NCI-H460 (cell line): ENCODE measurements at places on chromosomes 7 and 10. TPM values are rescaled to one million over a fixed set of nuclear protein-coding genes. Genes with fewer than 3 reads are reported as not detected.

The VGF gene
- total RNA-seq: 11.6 and 15.4 TPM in 2 replicates

DNA sequence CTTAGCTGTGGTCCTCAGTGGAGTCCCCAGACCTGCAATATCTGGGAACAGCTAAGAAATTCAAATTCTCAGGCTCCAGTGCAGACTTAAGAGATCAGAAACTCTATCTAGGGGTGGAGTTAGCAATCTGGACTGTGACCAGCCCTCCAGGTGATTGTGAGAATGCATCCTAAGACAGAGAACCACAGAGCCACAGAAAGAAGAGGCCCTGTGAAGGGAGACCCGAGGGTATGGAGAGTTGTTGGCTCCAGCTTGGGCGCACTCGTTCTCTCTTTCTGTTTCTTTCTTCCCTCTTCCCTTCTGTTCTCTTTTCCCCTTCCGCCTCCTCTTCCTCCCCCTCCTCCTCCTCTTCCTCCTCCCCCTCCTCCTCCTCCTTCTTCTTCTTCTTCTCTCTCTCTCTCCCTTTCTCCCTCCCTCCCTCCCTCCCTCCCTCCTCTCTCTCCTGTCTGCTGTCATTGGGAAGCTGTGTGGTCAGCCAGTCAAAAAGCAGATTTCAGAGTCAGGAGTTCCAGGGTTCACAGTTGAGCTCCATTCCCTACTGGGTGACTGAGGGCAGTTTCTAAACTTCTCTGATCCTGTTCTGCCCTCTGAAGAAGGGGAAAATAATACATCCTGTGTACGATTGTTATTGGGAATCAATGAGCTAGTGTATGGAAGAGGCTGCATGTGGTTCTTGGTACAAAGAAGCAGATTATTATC is 62.1 kb upstream of the STEAP1B start:
- peak; percentile 62 for DNase-seq

The NUTM2E gene
- not detected in 2 replicates for total RNA-seq

The FAM24B gene
- 34.9 and 36.3 TPM in 2 replicates for total RNA-seq

The ASB10 gene
- total RNA-seq: not detected in 2 replicates

The ASCC1 gene
- total RNA-seq: 59.6 and 59.7 TPM in 2 replicates

- DNase-seq: no peak
Measured at GRCh38 chr10:86180861-86181260, 185.7 kb downstream of the GRID1 start.

The ACSL5 gene
- not detected in 2 replicates for total RNA-seq

DNA sequence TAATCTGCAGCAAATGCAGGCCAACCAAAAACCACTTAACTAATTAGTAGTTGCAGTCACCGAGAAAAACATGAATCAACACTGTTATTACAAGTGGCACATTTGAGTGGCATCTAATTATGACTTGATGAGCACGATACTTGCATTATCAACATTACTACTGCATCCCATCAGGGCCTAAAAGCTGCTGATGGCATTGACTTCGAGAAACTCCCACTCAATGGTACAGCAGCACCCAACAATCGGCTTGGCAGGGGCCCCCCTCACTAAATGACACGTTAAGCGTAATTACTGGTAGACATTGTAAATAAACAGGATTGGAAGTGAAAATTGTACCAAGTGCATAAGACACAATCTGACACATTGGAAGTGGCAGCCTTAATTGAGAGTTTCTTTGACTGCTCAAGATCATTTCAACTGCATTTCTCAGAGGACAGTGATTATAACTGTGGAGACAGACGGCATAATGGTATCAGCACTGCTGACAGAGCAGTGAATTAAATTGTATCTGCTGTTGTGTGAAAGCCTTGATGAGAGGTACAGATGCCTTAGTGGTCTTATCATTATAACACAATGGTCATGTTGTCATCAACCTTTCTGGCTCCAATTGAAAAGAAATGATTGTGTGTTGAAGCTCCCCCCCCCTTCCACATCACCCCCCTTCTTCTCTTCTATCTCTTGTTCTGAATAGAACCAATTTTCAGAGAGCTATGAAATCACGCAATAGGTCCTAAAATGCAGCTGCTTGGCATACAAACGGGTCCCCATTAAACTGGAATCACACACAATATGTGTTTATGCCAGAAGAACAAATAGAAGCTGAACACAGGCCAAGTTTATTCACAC is 43.4 kb downstream of the SHTN1 start:
- no peak for DNase-seq

The FAM13C gene
- 0.09 and 0.10 TPM in 2 replicates for total RNA-seq

- no peak for DNase-seq
Measured at GRCh38 chr7:149422914-149423301, 38.0 kb downstream of the ZNF777 start.

The COL28A1 gene
- total RNA-seq: 0.12 and 0.29 TPM in 2 replicates

DNA sequence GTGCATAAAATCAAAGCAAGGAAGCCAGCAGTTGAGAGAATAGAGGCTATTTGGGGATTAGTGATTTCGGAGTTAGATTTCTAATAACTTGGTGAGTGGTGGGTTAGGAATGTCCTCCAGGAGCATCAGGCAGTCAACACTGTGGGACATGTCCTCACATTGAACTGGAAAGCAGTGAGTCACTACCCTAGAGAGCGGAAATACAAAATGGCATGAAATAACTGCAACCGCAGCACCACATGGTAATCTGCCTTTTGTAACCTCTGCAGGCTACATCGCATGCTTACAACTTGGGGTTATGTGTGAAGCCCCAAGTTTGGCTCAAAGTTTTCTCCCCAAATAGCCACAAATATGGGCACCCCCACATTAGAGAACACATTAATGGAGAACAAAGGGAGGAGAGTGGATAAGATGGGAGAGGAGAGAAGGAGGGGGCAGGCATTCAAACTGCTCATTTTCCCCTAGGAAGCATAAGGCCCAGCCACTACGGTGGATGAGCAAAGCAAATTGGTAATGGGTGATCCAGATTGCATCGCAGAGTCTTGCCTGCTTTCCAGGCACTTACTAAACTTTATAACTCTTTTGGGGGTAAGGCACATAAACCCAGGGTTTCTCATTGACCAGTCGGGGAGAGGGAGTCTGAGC is 22.0 kb upstream of the SLF2 start:
- peak; percentile 30 for DNase-seq

- no peak for DNase-seq
Measured at GRCh38 chr7:37984750-37985390, 64.4 kb downstream of the EPDR1 start.

DNA sequence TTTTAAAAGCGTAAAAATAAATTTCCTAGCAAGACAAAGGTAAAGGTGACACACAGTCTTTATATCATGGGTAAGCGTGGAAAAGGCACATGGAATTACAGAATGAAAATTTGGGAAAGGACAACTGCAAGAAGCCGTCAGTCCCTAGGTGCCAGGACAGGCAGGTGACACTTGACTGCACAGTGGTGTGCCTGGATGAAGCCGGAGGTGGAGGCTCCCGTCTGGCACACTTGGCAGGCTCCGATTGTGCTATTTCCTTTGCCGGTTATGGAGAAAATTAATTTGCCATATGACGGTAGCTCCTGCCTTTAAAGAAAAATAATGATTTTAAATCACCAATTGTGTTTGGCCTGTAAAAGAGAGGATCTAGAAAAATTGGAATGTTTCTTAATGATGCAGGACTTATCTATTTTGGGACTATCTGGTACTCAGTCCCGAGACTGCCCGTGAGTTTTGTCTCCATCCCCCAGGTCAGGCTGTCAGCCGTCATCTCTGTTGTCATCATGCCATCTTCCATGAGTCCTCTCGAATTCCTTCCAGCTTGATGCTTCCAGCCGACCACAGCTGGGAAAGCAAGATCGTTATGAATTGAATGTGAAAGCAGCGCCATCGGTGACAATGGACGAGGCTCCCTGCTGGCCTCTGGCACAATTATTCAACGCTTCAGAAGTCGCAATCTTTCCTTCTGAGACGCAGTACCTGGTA is 56.2 kb upstream of the MGMT start:
- no peak for DNase-seq

GRCh38 chr10:35916791-35917190 is 274.7 kb upstream of the FZD8 start:
- peak; percentile 42 for DNase-seq

DNA sequence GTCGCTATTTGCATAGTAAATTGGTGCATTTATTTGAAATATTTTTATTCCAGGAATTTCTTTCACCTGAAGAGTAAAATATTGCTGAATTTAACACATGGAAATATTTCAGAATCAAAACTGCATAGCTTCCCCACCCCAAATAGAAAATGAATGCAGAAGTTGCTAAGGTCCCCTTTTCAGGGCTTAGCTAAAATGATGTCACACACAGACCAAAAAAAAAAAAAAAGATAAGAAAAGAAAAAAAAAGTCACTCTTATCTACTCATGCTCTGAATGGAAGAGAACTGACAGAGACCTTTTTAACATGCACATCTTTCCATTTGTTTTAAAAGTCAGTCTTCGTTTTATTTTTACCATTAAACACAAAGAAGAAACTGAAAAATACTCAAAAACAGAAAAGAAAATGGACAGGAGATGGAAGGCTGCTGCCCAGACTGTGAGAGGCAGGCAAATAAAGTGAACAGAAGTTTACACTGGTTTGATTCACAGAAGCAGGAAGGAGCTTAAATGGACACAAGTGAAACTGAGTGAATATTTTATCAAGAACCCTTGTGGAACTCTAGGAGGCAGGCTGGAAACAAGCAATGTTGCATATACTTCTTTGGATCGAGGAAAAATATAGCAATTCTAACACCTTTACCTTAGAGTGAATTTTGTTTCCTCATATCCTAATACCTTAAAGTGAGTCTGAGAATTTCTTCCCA is 32.0 kb downstream of the PSMC2 start:
- DNase-seq: no peak

The ARID5B gene
- total RNA-seq: 1.4 and 1.5 TPM in 2 replicates

DNA sequence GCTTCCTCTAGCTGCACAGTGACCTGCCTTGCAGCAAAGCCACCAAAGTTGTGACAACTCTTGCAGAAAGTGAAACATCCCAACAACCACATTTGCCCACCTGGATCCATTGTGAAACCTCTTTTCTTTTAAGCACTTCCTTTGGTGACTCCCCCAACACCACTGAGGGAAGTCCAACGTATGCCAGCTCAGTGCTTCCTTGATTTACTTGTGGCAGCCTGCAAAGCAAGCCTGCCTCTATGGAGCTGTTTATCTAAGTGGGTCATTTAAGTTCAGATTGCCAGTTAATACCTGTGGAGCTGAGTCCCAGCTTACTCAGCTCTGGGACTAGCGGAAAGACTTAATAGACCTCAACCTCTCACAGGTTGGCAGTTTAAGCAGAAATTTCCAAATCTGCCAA is 230.8 kb upstream of the GHITM start:
- DNase-seq: no peak

The TWIST1 gene
- not detected in 2 replicates for total RNA-seq

DNA sequence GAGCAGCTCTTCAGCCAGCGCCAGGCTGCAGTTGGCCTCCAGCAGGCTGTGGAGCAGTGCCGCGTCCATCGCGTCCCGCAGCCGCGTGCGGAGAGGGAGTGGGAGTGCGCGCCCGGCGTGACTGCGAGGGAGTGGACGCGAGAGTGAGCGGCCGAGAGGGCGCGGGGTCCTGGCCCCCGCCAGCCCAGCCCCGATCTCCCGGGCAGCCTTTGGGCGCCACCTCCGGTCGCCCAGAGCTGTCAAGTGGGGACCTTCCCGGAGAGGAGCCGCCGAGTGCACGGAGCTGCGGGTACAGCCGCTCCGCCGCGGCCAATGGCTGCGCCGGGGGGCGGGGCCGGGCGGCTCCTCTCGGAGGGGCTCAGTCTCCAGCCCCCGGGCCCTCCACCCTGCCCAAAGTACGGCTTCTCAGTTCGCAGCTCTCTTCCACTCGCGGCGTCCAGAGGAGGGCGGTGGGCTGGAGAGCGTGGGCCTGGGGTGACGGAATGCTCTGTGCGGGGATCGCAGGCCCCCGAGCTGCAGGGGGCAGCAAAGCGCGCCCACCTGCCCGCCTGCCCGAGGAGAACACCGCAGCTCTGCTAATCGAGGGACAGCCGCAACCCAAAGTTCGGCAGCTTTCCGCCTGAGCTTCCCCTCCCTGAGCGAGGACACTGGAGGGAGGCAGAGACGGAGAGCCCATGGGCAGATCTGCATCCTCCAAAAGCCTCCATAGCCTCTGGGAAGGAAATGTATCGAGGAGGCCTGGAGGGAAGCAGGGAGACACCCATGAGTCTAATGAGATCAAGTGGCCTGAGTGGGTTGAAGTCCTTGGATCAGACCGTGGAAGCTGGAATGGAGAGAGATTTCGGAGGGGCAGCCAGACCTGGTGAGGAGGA is at the start of gene CRHR2:
Gene CRHR2, minus strand, starts transcription at position 245 of the 872 bp plus-strand sequence. Its CDS starts 176 bp downstream, at position 69.
- DNase-seq: no peak

DNA sequence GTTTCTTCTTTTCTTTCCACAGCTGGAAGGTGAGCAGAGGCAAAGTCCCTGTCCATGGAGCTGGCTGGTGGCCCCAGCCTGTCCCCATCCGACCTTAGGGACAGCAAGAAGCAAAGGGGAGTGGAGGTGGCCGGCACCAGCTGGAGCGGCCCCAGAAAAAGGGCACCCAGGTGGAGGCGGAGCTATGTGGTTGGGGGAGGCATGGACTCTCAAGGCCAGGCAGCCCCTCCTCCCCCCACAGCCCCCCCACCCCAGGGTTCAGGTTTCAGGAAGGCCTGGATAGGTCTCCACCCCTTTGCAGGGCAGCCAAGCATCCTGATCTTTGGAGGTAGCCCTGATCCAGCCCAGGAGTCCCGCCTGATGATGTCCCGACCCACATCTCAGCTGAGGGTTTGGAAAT is at the start of gene SSC4D:
Gene SSC4D, minus strand, starts transcription at position 161 of the 400 bp plus-strand sequence. CDS start 5,258 bp downstream, outside the sequence.
- no peak for DNase-seq

The TUBB8 gene
- not detected in 2 replicates for total RNA-seq

DNA sequence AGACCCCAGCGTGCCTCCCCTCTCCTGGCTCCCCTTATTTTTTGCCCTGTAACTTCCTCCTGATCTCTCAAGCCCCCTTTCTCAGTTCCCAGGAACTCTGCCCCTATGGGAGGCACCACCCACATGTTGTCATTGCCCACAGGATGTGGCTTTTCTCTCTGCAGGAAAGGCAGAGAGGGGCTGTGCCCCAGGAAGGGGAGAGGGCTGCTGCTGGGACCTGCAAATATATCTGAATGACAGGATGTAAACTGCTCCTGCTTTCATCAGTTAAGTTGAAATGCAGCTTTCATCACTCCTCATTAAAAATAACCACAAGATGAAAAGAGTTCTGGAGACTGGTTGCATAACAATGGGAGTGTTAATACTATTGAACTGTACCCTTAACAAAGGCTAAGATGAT is 103.3 kb downstream of the CLEC2L start:
- no peak for DNase-seq

DNA sequence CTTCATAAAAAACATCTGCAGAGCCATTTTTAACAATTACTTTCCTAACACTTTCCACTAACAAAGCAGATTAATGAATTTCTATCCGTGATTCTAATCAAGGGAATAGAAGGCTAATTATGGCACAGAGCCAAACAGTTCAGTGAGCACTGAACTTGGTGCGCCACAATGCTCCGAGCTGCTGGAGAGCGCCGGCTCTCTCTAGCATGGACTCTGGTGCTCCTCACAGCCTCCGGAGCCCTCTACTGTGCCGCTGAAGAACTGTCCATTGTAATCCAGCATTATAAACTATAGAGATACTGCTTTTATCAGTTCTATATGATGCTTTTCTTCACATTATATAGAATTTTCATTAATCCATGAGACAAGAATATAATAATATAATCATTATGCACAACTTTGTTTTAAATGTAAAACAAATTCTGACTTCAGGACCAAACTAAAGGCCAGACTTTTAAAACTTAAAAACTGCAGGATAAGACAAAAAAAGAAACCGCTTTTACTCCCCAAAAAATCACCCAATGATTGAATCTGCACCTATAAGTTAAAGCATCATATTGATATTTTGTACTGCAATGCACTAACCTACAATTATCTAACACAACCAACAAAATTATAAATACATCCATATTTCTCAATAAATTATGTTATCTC is 123.6 kb downstream of the RNF32 start:
- peak; percentile 82 for DNase-seq
